Colonic mucosa (tissue), 4 donors: ENCODE measurements at places on chromosomes 11 and 22.

DNA sequence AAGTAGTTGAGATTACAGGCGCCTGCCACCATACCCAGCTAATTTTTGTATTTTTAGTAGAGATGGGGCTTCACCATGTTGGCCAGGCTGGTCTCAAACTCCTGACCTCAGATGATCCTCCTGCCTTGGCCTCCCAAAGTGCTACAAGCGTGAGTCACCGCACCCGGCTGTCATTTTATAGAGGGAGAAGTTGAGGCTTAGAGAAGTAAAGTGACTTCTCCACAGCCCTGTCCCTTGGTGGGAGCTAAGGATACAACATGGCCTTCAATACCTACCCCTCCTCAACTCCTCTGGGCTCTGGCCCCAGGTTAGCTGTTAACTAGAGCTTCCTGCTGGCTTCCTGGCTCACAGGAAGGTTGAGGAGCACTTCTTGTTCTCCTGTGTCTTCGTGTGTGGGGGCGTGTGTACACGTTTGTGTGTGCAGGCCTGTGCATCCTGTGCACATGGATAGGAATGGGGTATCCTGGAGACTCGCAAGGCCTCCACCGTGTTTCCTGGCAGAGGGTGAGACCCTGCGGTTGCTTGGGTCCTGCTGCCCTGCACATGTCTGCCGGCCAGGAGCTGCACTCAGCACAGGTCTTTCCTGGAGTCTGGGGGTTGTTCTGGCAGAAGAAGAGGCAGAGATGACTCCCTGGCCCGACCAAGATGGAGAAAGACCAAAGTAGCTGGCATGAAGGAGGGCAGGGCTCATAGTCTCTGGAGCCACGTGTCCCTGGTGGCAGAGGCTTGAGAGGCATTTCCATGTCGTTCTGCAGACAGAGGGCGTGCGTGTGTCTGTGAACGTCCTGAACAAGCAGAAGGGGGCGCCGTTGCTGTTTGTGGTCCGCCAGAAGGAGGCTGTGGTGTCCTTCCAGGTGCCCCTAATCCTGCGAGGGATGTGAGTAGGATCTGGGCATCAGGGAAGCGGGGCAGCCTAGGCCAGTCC, 2.4 kb downstream of the SIDT2 start:
- DNase-seq, result peak; percentile 87

GRCh38 chr11:35009191-35009943, 92.9 kb downstream of the PDHX start:
- DNase-seq, result peak; percentile 66

DNA sequence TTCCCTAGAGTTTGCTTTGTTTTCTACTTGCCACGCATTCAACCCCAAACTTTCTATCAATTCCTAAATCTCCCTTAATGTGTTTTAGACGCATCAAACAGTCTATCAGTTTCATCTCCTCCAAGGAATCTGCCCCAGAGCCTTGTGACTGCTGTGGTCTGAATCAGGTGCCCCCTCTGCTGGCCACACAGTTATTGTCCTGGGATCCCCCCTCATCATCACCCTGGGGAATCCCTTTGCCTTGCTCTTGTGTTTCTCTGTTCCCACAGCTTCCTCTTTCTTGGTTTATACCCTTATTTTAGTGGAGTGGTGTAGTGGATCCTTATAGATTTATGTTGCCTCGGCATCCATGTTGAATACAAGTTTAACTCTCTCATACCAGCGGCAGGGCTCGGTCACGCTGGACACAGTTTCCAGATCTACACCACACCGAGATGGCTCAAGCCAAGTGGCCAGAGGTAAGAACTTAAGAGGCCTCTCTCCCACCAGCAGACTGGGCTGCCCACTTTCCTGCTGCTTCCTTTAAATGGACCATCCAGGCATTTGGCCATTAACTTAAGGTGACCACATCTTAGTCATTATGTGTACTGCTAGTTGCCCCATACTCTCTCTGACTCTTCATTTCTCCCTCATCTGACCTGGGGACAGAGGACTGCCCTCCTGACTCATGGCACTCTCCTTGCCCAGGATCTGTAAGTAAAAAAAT, 8.2 kb downstream of the UPB1 start:
- DNase-seq, result peak; percentile 52

DNA sequence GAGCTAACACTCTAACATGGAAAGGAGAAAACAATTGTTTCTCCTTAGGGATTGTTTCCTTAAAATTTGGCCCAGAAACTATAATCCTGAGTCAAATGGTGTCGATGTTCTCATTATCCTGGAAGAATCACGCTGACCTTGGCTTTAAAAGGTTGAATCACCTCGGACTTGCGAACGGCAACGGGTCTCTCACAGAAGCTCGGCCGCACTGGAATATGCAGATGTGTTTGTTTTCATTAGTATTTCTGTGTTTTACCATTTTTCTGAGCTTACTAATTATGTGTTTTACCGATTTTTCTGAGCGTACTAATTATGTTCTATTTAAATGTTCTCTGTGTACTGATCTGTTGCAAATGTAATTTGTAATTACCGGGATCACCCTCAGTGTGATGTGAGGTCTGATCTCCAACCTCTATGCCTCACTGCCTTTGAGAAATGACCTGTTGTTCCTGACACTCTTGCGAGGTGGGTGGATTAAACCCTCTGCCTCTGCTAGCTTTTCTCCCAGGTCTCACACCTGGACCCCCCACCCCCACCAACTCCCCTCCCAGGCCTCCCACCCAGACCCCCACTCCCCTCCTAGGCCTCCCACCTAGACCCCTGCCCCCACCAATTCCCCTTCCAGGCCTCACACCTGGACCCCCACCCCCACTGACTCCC, 38.3 kb upstream of the BRSK2 start:
- DNase-seq, result no peak

DNA sequence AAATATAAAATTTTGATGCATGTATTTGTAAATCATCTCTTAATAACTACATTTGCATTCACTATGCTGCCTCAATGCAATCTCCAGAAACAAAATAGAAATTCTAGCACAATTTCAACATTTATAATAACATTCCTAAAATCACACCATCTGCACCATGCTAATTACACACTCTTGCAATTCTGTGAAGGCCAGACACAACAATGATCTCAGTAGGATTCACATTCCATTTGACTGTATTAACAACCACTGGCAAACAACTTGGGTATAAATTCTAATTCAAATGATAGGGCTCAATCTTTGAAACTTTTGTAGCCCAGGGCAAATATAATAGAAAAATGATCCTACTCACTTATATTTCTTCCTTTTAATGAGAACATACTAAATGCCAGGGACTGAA, 25.9 kb downstream of the RAB6A start:
- no peak for DNase-seq

GRCh38 chr11:126840201-126840886, 160.2 kb downstream of the KIRREL3 start:
- no peak for DNase-seq

GRCh38 chr11:127023991-127024390, 23.4 kb upstream of the KIRREL3 start:
- no peak for DNase-seq

- DNase-seq, result no peak
Measured at GRCh38 chr11:109553284-109553683, 131.3 kb downstream of the C11orf87 start.

- DNase-seq, result no peak
Measured at GRCh38 chr11:64249563-64250414, 1.5 kb upstream of the PLCB3 start.

DNA sequence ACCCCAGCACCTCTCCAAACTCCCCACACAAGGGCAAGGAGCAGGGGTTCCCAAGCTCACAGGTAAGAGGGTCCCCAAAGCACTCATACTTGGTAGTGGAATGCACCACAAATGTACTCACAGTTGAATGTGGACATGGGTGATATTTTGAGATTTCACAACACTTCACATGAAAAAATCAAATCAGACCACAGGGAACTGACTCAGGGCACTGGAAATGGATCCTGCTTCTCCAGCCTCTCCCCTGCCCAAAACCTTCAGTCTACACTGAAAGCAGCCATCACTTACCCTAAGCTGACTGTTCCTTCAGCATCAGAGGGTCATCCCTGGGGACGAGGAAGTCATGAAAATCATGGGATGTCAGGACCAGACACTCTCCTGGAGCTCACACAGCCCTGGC, 40.2 kb downstream of the SCGB1A1 start:
- no peak for DNase-seq

- DNase-seq, result no peak
Measured at GRCh38 chr11:97614606-97615005, 1224.8 kb downstream of the JRKL start.

DNA sequence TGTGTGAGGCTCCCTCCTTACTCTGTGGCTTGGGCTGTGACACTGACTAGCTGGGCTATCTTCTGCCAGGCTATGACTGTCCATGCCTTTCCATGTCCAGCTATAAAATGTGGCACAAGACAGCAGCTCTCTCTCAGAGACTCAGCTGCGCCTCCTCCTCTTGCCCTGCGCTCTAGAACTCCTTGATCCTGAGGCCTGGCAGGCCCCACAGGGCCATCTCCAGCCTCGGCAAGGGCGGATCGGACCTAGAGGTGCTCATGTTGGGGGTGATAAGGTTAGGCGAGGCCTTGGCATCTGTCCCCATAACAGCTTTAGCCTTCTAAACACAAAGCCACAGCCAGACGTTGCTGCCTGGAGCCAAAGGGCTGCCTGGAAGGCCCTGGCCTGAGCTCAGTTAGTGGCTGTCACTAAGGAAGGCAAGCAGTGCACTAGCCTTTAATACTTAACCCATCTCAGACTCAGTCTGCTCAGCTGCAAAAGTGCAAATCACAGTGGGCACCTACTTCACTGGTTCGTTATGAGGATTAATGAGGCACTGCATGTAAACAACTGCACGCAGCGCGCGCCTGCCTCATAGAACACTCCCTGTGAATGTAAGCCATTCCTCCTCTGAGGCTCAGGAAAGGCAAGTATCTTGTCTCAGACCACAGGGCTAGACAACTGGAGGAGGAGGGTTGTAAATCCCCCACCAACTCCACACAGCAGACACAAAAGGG, 1.2 kb downstream of the GUCD1 start:
- DNase-seq, result peak; percentile 36

DNA sequence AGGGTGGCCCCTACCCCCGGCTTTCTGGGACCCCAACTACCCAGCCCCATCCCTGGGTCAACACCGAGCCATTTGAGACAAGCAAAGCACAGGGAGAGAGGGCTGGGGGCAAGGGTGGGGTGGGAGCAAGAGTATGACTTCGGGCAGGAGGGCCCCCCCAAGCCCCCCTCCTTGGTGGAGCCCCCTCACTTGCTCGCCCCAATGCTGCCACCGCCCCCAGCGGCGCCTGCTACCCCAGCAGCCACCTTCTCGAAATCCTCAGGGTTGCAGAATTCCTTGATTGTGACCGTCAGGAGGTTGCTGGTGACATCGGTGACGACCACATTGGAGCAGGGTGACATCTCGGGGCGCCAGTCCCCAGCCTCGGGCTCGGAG, 6.0 kb downstream of the CBX6 start:
- no peak for DNase-seq

GRCh38 chr22:48366591-48366990, 1461.1 kb downstream of the BRD1 start:
- DNase-seq, result no peak

- DNase-seq, result no peak
Measured at GRCh38 chr22:41683616-41684015, 5.1 kb downstream of the SNU13 start.

GRCh38 chr11:47675851-47676250, 33.5 kb upstream of the MTCH2 start:
- DNase-seq, result no peak

DNA sequence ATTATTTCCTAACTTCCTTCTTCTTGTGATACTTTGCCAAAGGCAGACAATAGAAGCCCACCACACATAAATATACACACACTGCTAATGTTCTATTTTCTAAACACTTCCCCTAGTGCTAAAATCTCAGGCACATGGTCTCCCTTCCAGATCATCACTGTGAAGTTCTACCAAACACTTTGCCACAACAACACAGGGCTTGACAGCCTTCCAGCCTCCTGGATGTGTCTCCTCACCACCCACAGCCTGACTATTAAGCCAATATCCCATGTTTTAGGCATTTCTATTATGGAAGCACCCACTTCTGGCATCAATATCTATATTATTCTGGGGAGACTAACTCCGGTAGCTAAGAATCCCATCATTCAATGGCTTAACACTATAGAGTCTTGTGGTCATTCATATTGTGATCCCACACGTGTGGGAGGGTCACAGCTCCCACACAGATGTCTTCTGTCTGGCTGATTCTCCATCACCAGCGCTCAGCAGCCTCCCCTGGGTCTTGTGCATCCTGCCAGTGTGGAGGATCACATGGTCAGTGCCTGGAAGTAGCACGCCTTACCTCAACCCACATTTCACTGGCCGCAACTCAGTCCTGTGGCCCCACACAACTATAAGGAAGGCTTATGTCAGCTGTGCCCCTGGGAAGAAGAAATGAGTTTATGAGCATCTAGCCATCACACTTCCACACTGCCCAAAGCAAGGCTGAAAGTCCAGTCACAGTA, 29.0 kb downstream of the SPATA19 start:
- DNase-seq, result no peak

DNA sequence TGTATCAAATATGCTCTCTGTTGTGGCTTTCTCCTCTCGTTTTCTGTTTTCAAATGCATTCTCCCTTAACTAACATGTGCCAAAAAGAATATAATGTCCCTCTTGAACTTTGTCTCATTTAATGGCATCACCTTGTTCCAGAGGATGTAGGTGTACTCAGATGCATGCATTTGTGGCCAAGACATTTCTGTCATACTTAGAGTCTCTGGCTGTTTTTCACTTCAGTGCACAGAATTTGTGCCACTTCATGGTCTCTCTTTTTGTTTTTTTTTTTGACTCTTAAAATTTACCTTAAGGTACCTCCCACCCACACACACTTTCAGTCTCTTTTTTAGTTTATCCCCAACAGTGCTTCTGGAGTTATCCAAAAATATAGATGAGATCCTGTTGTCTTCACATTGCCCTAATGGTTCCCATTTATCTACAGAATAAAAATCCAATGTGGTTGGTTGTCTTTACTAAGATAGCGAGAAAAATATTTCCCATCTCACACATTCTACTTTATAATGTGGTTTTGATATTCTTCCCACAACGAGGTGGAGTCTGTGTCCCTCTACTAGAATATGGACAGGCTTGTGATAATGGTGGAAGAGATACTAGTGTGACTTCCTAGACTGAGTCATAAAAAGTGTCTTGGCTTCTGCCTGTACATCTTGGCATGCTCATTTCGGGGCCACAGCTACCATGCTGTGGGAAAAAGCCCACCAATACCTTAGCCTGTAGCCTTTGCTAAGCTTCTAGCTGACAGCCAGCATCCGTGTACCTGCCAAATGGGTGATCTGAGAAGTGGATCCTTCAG, 125.8 kb downstream of the DDX10 start:
- DNase-seq, result no peak

DNA sequence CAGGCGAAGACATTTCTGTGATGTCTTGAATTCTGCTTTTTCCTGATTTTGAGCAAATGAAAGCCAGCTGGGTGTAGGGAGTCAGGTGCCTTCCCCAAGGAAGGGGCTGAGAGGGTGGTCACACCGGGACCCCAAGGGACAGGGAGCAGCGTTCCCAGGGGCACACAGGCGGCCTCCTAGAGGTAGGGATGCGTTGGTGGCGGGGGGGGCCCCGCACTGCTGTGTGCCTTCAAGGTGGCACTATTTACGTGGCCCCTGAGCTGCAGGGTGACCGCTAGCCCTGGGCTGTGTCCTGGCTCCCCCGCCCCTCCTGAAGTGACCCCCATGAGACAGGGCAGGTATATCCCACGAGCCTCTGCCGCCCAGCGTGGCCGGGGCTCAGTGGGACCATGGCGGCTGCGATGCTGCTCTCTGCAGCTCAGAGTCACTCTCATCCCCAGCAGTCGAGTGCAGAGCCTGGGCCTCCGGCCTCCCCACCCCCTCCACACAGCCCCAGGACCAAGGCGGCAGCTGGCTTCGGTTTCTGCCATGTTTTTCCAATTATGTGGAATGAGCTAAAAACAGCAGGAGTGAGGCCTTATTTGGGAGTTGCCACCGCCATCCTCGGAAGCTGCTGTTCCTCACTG, 60.9 kb downstream of the LRP5 start:
- no peak for DNase-seq
